ENCODE measurements at places on chromosomes 7 and 10. TPM values are rescaled to one million over a fixed set of nuclear protein-coding genes. Genes with fewer than 3 reads are reported as not detected.

The VPS26A gene
- 49.7 TPM for total RNA-seq

The RELN gene
- not detected for total RNA-seq

The FAM25C gene
- total RNA-seq, result not detected

The GPR158 gene
- total RNA-seq, result not detected

The PAPOLB gene
- total RNA-seq, result not detected

The PNLIP gene
- total RNA-seq, result not detected

The SPDYE6 gene
- not detected for total RNA-seq

The GDF2 gene
- total RNA-seq, result not detected

The AKR1B1 gene
- 91.0 TPM for total RNA-seq

The SPAM1 gene
- total RNA-seq, result not detected

The OR2A1 gene
- 0.06 TPM for total RNA-seq

The BMPER gene
- total RNA-seq, result not detected

The SPDYE5 gene
- not detected for total RNA-seq

The HOXA1 gene
- total RNA-seq, result 1.0 TPM

The ZCWPW1 gene
- total RNA-seq, result 6.2 TPM

The POM121L12 gene
- total RNA-seq, result not detected

The C10orf62 gene
- not detected for total RNA-seq

The LRRN3 gene
- total RNA-seq, result 187 TPM

The MALRD1 gene
- not detected for total RNA-seq

The CNPY1 gene
- not detected for total RNA-seq

The ANKRD61 gene
- not detected for total RNA-seq

The ERVW-1 gene
- total RNA-seq, result not detected

The OGDHL gene
- total RNA-seq, result not detected
